ENCODE measurements at places on chromosomes 1 and 21.

DNA sequence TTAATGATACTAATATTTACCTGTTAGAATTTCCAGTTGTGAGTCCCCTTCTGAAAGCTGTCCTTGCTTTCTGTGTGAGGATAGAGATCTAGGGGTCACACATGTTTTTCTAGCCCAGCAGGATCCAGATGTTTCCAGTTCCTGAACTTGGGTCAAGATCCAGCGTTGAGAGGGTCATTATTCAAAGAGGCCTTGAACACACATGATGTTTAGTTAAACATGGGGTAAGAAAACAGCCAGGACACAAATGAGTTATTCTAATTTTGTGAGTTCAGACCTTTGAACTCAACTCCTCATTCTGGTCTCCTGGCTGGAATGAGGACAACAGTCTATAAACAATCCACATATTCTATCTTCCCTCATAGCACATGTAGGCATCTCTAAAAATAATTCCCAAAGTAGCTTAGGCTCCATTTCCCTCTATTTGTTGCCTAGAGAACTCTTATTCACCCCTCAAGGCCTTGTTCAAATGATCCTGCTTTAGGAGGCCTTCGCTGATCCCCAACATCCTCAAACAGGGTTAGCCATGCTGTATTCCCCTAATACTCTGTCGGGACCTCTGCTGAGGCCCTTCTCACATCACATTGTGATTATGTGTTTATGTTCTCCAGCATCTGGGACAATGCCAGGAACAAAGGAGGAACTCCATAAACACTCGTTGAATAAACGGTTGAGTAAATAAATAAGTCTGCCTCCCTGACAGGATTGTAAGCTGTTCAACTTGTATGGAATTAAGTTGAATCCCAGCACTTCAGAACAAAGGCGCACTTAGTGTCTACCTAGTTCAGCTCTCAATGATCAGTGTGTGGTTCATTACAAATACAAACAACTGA is 15.0 kb upstream of the KCNN3 start:
- no peak for DNase-seq

DNA sequence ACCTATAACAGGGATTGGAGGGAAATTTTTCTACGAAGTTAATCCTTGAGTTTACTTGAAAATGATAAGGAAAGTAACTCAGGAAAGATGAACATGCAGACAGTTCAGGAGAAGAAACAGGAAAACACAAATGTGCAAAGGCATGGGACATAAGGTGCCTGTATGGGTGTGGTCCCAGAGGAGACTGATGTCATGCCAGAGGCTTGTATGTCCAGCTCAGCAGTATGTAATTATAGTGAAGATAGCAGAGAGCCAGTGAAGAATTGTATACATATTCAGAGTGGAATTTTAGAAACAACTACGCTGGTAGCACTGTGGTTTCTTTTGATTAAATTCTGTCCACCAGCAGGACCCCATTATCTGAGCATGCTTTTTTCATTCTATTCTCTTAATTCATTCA is 179.5 kb downstream of the LRRC7 start:
- no peak for DNase-seq

DNA sequence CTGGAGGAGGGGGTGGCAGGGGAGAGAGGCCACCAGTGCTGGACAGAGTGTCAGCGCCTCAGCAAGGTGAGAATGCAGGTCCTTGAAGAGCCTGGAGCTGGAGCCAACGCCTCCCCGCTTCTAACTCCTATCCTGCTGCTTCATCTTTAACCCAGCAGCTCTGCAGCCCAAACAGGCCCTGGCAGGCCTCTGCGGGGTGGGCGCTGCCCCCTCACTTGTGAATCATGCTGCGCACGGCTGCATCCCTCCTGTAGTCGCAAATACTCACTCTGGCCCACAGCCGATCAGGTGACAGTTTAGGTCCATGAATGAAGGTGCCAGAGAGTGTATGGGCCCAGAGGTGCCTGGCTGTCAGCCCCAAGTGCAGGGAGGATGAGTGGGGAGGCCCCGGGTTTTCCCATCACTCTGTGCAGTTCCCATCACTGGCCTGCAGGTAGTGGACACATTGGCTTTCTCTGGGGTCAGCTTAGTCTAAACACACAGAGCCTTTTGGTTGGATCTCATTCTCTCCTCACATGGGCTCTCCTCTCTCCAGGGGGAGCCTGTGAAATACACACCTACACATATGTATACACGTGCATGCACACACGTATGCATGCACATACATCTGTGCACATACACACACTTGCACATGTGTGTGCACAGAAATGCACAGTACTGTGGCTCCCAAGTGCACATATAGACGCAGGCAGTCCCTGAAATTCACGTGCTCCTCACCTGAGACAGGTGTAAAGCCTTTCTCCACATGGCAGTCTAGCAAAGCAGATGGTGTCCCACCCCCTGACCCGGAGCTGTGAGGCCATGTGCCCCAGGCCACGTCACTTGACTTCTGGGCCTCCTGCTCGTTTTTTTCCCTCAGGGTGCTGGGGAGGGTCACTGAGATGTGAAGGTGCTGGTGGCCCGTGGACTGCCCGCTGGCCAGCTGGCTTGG is 52.0 kb downstream of the TRIM11 start:
- peak; percentile 27 for DNase-seq

DNA sequence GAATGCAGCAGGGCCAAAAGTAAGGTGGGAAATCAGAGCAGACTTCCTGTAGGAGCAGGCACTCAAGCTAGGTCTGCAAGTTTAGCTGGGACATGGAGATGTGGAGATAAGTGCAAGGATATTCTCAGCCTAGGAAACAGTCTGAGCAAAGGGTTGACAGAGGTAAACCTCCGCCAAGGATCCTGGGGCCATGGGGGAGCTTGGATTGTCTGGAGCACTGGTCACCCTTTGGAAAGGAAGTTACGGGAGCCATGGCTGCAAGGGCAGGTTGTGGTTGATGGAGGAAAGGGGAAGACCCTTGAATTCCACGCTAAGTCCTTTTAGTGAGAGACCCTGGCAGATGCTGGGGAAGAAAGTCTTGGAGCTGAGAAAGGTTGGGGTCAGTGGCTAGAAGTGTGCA is 150.9 kb downstream of the PTPRU start:
- DNase-seq = no peak

DNA sequence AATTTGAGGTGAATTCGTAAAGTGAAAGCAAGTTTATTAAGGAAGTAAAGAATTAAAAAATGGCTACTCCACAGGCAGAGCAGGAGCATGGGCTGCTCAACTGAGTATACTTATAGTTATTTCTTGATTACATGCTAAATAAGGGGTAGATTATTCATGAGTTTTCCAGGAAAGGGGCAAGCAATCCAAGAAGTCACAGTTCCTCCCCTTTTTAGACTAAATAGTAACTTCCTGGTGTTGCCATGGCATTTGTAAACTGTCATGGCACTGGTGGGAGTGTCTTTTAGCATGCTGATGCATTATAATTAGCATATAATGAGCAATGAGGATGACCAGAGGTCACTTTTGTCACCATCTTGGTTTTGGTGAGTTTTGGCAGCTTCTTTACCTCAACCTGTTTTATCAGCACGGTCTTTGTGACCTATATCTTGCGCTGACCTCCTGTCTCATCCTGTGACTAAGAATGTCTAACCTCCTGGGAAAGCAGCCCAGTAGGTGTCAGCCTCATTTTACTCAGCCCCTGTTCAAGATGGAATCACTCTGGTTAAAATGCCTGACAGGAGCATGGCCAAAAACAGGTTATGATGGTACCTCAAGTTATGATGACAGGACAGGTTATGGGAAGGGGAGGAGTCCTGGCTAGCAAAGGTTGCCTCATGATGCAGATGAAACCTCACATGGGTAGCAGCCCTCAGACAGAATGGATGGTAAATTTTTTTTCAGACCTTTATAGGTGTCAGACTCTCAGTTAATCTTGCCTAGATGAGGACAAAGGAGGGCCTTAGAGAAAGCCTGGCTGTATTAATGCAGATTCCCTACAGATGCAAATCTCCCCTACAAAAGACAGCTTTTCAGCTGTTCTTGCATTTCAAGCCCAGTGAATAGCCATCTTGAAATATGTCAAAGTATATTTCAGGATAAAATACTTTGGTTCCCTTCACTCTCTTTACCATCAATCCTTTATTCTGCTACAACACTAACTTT is 49.7 kb downstream of the SIPA1L2 start:
- DNase-seq = no peak

DNA sequence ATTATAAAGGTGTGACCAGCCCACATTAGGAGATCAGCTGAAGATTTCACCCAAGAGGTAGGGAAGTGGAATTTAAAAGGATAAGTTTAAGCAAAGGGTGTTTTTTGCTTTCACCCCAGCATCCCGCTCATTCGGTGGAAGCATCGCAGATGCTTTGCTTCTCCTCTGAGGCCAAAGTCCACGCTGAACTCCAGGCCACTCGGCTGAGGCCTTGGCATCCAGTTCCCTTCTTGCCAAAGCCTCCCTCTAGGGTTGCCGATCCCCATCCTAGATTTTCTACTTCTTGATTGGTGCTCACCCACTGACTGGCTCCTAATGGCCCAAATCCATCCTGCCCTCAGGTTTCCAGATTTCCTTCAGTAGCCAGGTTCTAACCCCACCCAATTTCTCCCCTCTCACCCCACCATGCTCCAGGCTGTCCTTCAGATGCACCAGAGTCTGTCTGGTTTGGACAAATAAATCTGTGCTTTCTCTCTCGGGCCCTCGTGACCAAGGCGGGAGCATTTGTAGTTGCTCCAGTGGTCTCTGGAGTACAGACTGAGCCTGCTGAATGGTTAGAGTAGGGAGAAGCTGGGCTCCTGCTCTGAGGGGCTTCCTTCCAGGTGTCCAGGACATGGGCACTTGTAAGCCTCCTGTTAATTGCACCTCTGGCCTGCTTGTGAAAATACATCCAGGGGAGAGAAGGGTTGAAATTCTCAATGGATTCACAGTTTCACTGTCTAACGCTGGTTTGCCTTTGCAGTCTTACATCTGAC is 193.2 kb downstream of the C1orf94 start:
- DNase-seq = no peak

DNA sequence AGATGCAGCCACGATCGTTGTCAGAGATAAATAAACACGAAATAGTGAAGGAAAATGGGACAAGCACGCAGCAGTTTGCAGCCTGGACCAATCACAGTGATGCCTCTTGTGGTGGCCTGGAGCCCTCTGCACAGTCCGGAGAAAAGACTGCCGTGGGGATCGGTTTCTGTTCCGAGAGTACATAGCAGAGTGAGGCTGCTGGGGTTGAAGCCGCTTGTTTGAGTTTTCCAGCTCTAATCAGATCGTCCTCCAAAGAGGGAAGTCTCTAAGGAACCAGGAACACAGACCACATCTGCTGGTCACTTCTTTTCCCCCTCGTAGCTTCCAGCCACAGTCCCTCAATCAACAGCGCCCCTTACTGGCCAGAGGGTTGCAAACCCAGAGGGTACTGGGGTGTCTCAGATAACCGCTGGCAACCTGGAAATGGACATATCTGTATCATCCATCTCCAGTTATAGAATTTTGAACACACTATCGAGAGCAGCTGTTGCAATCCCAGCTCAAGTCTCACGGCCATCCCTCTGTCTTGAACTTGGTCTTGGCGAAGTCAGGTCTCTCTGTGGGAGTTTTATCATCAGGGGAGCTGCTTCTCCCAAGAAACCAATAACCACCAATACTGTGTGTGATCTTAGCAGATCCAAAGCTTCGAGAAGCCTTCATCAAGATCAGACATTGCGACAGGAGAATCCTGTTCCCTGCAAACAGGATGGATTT is 57.4 kb downstream of the OLIG1 start:
- peak; percentile 93 for DNase-seq

DNA sequence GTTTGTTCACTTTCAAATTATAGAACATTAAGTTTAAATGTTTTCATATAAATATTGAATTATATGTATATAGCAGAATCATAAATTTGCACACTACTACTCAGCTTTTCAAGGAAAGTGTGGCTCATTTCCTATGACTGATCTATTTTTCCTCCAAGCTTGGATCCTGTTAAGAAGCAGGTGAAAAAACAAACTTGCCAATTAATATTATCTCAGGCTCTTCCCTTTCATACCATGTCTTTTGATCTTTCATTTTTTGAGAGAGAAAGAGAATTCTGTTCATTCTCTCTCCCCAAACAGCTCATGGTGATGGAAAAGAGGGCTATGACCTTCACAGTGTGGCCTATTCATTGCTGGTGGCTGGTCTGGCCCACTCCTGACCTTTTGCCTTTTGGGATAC is 43.7 kb downstream of the SEC16B start:
- DNase-seq = no peak

DNA sequence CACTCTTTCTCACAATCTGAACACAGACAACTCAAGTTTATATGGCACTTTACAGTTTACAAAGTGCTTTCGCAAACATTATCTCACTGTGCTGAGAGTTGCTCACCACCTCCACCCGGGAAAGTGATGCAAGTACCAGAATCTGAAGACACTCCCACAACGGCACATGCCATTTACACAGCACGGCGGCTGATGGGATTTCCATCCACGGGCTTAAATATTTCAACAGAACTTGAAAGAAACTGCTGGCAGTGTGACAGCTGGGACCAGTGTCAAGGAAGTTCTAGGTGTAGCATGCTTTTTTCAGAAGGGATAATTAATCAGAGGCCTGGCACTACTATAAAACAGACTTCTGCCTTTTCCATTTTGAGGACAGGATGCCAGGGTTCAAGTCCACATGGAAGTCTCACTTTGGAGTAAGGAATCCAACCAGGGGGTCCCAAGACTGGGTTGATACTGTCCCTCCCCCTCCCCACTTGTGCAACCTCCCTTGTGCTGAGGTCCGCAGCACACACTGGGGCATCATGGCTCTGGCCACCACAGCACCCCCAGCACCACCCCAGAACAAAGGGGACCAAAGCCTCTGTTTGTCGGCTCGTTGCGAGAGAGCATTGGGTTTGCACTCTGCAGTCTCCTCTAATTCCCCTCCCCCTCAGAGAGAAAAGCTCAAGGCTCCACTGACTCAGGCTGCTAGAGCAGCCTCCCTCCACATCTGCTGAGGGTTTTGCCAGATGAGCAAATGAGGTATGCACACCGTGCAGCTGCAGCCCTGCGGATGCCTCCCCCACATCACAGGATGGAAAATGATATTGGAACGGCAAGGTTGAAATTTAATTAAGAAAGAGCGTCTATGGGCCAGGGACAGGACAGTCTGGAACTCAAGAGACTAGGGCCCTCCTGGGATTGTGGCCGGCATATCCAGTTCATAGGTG is 154.9 kb downstream of the TGFBR3 start:
- DNase-seq = no peak

DNA sequence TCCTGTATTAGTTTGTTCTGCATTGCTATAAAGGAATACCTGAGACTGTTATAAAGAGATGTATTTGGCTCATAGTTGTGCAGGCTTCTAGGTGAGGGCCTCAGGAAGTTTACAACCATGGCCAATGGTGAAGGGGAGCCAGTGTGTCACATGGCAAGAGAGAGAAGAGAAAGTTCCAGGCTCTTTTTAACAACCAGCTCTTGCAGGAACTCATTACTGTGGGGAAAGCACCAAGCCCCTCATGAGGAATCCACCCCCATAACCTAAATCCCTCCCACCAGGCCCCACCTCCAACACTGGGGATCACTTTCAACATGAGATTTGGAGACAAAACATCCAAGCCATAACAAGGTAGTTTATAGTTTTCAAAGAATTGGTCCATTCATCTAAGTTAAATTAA is 5.0 kb upstream of the MEAF6 start:
- DNase-seq = no peak

GRCh38 chr21:30760776-30761175 is 5.5 kb upstream of the KRTAP21-1 start:
- DNase-seq = no peak

Measured in WERI-Rb-1 (cell line).